OCI-LY7 (cell line): ENCODE measurements at places on chromosomes 7 and 10. TPM values are rescaled to one million over a fixed set of nuclear protein-coding genes. Genes with fewer than 3 reads are reported as not detected.

DNA sequence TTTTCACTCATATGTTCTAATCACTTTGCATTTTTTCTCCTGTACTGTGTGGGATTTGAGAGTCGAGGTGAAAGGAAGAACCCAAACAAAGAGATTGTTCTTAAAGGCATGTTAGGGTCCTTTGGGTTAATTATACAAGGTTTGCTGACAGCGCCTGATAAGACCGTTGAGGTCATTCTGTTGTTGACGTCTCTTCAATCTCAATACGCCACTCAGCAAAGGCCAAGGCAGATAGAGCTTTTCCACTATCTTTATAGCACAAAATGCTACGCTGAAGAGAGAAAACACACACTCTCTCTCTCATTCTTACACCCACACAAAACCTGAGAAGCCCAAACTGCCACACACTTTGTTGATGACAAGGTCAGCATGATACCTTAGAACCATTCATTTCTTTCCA is 228.7 kb downstream of the CNTNAP2 start:
- no peak for DNase-seq

The HOXA6 gene
- 10.2 and 12.0 TPM in 2 replicates for total RNA-seq

The OPALIN gene
- not detected in 2 replicates for total RNA-seq

DNA sequence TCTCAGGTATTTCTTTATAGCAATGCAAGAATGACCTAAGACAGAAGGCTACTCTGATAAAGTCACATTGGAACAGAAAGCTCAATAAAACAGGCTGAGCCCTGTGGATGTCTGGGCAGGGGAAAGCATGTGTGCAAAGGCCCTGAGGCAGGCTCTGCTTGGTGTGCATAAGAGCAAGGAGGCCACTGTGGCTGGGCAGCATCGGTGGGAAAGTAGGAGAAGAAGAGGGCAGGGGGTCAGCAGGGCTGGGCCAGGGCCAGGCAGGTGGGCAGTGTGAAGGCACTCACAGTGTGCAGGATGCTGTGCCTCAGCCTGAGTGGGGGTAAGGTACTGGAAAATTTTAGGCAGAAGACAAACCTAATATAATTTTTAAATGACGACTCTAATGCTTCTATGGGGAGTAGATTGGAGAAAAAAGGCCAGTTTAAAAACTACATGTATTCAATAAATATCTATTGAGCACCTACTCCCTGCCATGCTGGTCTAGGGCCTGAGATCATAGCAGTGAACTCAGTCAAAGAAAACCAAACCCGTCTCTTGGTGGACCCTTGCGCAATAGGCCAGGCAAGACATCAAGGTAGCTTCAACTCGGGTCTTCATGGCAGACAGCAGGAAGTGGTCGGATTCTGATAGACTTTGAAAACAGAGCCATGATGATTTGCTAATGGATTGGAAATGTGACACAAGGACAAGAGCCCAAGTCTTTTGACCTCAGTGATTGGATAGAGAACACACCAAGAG is 572.3 kb downstream of the TCERG1L start:
- no peak for DNase-seq
